ENCODE measurements at places on chromosomes 16 and 17.
A peak's percentile ranks its signal among the peaks of the same experiment; 100 is the strongest.

- DNase-seq = no peak
These were observed 21.6 kb upstream of the ENDOV start for GRCh38 chr17:80393241-80393890.

DNA sequence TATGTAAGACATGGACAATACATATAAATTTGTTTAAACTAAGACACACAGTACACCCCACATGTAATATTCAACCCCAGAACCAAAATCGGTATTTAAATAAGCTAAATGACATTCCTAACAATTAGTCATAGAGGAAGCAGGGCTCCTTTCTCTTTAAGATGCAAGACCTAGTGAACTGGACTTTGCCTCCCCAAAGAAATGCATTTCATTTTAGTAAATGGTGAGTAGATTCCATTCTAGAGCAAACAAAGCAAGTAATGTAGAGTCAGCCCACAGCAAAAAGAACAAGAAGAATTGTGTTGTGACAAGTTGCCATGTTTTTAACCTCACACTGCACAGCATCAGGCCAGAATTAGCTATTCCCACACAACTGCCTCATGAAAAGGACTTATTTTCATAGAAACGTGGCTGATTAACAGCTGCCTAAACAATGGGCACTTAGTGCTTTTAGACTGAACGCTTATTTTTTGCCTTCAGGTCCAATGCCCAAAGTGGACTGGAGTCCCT lies 14.4 kb downstream of the DNAJC7 start:
- no peak for DNase-seq

GRCh38 chr17:55575058-55575636 lies 63.9 kb upstream of the SMIM36 start:
- DNase-seq = no peak

DNA sequence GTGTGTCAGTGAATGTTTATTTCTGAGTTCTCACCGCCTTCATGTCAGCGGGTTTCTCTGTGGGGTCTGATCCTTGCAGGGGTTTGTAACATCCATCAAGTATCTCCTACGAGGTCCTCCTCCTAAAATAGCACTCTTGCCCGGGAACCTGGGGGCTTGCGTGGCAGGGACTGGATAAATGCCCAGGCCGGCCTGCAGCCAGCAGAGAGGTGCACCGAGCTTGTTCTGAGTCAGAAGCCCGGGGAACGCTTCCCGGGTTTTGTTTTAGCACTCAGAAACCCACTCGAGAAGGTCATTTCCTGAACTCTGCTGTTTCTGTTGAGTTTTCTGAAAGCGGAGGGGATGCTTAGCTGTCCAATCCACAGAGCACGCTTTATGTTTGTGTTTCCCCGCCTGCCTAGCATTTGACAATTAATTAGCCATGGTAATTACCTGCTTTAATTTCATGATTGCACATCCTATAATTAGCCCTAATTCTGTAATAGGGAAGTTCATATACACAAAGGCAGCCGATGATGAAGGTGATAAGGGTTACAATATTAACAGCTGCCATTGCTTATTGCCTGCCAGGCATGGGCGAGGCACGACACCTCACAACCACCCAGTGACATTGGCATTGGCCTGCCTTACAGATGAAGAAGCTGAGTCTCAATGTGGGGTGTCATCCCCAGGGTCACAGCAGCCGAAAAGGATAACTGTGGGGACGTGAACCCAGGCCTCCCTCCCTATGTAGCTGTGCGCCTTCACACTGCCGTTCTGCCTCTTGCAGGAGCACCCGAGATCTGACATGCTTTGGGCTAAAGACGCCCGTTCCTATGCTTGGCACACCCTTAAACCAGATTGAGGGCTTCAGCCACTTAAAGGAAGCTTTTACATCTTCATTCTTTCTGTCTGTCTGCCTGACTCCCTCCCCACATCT lies 333.1 kb downstream of the CPPED1 start:
- DNase-seq = no peak

DNA sequence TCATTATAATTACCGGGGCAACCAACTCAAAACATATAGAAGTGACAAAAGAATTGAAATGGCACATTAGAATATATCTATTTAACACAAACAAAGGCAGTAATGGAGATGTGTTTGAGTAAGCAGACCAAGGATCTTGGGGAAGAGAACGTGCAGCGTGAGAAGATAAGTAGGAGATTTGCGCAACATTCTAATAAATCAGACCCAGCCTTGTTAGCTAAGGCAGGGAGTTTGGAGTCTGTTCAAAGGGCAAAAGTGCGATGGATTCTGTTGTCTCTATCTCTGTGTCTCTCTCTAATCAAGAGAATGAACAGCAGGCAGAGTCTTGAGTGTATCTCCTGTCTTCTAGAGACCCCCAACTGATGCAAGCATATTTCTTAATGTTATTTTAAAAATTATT lies 55.0 kb upstream of the FA2H start:
- no peak for DNase-seq

GRCh38 chr16:73237601-73238000 lies 189.7 kb upstream of the ZFHX3 start:
- no peak for DNase-seq

- no peak for DNase-seq
These were observed 33.3 kb downstream of the WFDC1 start for GRCh38 chr16:84327926-84328505.

- no peak for DNase-seq
These were observed 9.9 kb downstream of the AXIN1 start for GRCh38 chr16:342455-343213.

DNA sequence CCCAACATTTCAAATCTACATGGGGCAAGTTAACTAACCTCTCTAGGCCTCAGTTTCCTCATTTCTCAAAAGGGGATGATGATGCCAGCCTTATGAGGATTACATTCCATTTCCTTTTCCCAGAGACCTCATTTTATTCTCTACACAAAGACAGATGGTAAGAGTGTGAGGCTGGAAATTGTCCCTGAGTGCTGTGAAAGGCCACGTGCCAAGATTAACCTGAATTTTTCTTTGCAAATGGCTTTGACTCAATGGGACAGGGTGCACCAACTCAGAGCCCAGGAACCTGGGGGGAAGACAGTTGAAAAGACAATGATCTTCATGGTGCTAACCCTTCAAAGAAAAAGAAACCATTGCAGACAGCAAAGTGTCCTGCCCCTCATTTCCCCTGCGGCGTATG lies 332.8 kb downstream of the TMEM114 start:
- DNase-seq = no peak

DNA sequence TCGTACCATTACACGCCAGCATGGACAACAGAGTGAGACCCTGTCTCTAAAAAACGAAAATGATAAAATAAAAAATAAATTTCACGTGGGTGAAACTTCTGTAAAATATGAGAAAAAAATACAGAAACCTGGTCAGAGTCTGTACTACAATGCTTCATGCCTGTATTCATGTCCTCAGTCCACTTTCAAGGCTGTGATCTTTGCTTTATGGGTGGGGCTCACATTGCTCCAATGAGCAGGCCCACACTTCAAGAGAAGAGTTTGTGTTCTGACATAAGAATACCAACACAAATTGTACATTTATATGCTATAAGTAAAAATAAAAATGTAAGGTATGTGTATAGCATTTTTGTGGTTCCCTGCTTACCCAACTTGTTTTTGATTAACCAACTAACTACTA lies 32.2 kb upstream of the ABCA3 start:
- DNase-seq = no peak

DNA sequence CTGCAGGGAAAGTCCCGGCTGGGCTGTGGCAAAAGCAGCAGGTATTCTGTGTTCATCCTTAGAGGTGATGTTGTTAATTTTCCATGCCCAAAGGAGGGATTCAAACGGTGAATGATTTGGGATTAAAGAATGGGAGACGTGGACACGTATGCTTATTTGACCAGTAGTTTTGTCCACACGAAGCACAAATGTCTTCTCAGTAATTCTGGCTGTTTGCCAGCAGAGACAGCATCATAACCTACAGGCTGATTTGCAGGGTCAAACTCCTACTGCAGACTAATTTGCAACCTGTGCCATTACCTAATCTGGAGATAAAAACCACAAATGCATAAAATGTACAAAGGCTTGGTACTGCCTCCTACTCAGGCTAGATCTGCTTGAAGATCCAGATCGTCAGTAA lies 14.1 kb downstream of the MTHFSD start:
- DNase-seq = no peak

DNA sequence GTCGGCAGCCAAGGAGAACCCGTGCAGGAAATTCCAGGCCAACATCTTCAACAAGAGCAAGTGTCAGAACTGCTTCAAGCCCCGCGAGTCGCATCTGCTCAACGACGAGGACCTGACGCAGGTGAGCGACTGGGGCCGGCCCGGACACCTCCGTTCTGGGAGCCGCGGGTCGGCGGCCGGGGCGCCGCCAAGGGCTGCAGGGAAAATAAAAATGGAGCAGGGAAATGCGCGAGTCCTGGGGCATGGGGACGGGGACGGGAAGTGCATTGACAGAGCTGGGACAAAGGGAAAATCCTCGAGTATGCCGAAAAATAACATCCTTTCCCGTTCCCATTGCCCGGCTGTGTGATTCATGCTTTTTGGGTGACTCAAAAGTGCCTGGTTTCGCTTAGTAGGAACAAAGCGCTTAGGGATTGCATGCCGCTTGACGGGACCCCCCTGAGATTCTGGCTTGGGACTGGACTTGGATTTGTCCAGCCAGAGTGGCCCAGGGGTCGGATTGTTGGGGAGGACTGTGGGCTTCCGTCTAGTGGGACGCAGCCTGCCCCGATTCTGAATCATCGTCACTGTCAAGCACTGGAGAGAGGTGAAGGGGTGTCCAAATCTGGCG lies 699 bp downstream of the MPRIP start:
- DNase-seq = no peak

DNA sequence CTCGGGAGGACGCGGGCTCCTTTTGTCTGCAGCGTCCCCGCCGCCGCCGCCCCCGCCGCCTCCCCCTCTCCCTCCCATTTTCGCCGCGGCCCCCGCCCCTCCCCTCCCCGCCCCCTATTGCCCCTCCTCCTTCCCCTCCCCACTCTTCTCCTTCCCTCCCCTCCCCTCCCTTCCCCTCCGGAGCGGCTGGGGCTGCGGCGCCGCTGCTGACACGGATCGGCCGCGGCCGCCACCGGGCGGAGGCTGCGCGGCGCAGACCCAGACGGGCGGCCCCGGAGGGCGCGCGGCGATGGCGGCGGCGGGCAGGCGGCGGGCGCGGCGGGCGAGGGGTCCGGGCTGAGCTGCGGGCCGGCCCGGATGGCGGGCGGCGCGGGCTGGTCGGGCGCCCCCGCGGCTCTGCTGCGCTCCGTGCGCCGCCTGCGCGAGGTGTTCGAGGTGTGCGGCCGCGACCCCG lies at the start of gene RAB11FIP4:
RAB11FIP4 (plus strand) TSS at position 180 of the 454 bp plus-strand sequence; CDS start at position 358, 178 bp downstream.
- DNase-seq = peak; percentile 85

DNA sequence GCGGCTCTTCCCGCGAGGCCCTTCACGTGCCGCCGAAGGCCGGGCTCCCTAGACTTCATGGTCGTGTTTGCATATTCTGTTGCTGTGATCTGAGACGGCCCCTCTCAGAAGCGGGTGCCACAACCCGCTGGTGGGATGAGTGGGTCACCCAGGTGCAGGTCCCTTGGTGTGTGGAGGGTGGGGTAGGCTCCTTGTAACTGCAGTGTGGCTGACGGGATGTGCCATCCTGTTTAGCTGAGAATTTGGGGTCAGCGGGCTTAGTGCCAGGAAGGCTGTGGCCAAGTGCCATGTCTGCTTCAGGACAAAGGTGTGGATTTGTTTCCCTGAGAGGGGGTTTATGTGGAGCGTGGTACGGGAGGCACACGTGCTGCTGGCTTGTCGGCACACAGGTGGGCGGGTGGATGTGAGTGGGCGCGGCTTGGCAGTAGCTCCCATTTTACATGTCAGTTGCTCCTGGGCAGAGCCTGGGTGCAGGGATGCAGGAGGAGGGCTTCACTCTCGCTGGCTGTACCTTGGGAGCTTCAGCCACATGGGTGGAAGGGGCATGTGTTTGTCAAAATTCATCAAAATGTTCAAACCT lies 9.2 kb upstream of the WFIKKN1 start:
- no peak for DNase-seq

DNA sequence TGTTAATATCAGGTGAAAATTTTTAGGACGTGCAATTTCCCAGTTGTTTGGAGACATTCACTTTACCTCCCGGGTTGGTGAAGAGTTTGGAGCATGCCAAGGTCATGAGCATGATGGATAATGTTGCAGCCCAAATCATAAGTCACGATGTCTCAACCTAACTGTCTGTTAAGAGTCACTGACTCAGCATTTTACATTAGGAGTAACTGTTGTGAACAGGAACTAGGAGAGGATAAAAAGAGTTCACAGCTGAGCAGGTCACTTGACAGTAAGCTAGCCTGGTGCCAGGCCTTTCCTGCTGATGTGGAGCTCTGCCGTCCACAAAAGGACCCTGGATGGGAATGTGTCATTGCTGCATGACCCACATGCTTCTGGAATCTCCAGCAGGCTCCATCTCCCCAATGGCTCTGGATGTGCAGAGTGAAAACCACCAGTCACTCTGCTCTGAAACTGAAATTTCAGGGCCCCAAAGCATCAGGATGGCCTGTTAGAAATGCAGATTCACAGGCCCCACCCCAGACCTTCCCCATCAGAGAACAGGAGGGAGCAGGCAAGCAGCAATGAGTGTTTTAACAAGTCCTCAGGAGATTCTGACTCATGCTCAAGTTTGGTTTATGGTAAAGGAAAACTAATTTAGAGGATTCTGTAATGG lies 371.6 kb upstream of the MAF start:
- no peak for DNase-seq

DNA sequence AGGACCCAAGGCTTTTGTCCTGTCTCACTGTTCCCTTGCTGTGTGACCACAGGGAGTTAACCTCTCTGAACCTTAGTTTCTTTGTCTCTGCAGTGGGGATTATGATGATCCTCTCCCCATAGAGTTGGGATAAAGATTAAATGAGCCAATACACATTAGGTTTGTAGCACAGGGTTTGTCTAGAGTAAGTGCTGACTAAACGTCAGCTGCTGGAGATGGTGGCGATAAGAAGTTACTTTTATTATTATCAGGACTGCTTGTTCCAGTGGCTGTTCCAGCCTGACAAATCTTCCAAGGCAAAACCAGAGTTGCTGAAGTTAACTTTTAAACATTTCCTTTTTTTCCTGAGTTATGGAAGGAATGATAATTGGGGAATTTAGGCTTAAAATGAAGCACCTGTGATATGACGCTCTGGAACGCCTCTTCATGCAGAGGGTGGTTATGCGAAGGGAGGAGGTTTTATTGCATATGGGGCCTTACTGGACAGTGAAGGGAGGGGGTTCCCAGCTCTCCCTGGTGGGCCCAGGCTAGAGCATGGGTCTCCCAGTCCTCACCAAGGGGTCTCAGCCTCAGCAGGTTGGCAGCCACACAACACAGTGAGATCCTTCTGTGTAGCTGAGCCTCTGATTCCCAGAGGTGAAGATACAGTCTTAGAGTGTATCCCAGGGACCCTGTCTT lies 35.8 kb downstream of the PLCG2 start:
- DNase-seq = no peak

DNA sequence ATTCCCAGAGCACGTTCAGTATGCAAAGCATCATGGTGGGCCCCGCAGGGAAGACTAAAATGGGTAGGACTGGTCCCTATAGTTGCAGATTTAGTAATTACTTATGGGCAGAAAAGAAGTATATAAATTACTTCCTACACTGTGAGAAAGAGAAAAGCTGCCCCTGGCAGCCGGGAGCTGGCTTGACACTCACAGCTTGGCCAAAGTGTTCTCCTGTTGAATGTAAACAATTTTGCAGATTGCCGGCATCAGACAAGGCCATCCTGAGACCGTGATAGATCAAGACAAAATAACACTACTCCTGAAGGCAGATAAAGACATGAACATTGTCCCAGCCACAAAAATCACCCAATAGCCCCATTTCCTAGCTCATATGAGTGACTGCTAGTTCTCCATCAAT lies 98.5 kb downstream of the MARF1 start:
- DNase-seq = no peak

GRCh38 chr17:18217412-18218015 lies 7.9 kb upstream of the LLGL1 start:
- peak; percentile 65 for DNase-seq

GRCh38 chr17:31696184-31696602 lies 162.9 kb downstream of the COPRS start:
- peak; percentile 38 for DNase-seq
